Stimulated activated CD8-positive, alpha-beta memory T cell treated with anti-CD3 and anti-CD28 coated beads, Interleukin-15, amount 100 ng/mL, for 4 hours (primary cell): ENCODE measurements at places on chromosomes 5 and 9.

GRCh38 chr5:120677481-120677880 lies 213.4 kb downstream of the PRR16 start:
- no peak for DNase-seq

GRCh38 chr9:73869264-73869663 lies 627.9 kb upstream of the RORB start:
- peak; percentile 0 for DNase-seq

DNA sequence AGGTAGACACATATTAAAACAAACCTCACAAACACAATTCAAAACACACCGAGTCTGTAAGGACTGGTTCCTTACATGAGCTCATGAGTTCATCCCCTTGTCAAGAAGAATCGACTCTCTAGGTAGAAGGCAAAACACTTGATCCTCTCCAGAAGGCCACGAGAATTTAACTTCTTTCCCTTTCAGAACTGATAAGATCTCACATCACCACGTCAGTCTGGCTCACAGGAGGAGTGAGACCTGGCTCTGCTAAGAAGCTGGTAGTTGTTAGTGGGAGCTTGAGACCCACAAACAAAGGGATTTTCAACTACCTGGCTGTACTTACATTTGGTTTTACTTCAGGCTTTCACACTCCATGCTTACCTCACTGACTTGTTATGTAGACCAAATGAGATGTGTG lies 459.2 kb downstream of the ARHGEF28 start:
- DNase-seq: no peak

GRCh38 chr5:5116956-5117355 lies 23.2 kb upstream of the ADAMTS16 start:
- no peak for DNase-seq

GRCh38 chr9:33232815-33233214 lies 7.2 kb upstream of the SPINK4 start:
- DNase-seq: no peak

DNA sequence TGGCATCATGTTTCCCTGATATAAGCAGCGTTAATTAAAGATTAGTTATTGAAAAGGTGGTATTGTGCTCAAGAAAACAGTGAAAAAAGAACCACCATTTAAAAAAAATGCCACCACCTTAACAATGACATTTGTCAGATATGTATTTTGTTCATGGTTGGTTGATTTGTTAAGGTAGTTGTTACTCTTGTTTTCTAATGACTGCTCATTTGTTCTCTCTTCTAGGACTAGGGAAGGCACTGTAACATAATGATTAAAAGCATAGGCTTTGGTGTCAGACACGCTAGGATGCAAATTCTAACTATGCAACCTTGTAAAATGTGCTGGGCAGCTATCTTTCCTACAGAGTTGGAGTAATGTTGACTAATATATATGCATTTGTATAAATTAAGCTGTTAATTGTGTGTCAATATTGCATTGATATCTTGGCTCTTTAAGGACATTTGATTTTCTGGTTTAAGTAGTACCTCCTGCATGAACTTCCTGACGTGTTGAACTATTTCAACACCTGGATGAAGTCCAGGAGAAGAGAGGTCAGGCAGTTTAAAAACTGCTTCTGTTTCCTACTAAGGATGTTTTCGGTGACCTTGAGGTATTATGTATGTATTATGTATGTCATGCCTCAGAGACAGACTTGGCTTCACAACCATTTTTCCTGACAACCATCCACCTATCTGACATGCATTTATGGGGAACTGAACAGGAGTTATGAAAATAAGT lies 77.8 kb downstream of the MUSK start:
- no peak for DNase-seq

GRCh38 chr9:68794898-68795297 lies 89.9 kb downstream of the PIP5K1B start:
- DNase-seq: no peak

DNA sequence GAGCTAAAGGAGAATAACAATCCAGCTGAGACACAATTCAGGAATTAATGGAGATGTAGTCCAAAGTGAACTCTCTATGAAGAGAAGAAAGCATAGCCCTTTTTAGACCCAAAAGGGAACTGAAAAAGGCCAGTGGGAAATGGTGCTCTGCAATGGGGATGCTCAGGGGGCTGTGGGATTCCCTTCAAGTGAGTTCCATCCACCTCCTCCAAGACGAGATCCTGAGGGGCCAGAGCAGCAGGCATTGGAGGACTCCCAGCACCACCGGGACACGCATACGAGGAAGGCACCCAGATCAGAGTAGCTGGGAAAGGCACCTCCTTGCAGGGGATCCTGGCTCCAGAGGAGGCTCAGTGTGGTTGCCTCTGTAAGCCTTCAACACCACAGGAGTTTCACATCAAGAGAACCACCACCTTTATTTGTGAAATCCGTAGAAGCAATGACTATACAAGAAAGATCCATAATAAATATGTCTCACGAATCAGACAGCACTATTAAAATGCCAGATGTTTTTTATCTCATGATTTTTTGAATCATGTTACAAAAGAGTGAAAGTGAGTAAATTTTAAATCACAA lies 288.2 kb downstream of the MED10 start:
- DNase-seq: no peak

GRCh38 chr9:133477461-133477860 lies 1.4 kb downstream of the SLC2A6 start:
- DNase-seq: no peak

DNA sequence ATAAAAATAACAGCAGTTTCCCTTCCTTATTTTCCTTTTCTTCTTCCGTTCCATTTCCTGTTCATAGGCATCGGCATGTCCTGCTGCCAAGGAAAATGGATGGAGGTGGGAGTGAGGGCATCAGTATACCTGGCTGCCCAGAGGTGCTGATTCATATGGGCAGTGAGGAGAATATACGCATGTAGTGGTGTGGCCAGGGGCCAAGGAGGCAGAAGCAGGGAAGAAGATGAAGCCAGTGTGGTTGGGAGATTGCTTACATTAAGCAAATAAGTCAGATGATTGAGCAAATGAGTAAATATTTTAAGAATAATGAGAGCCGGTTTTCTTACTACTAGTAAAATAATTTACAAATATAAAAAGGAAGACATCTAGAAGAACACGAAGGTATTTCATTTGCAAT lies 344.9 kb upstream of the PAPPA start:
- DNase-seq: no peak

DNA sequence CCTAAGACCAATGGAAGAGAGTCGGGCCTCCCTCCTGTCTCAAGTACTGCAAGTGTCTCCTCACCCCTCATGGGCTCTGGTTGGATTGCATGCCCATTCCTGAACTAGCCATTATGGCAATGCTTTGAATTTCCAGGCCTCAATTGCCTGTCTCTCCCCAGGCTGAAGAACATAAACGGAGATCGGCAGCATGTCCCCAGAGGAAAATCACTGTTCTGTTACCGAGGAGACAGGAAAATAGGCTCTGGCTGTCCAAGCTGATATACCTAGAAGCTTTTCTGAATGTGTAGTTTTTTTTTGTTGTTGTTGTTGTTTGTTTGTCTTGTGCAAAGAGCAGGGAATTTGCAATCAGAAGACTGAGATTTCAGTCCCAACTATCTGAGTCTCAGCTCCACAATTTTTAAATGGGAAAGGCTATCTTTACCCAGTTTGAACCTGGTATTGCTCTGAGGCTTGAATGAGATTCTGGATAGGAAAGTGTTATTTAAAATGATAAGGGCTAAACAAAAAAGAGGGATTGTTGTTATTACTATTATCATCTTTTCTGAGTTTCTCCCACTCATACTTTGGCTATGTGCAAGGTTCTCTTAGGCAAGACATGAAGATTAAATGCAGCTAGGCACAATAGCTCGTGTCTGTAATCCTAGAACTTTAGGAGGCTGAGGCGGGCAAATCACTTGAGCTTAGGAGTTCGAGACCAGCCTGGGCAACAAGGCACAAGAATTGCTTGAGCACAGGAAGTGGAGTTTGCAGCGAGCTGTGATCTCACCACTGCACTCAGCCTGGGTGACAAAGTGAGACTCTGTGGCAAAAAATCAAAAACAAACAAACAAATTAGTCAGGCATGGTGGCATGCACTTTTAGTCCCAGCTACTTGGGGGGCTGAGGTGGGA lies 77.2 kb upstream of the KLF9 start:
- no peak for DNase-seq

DNA sequence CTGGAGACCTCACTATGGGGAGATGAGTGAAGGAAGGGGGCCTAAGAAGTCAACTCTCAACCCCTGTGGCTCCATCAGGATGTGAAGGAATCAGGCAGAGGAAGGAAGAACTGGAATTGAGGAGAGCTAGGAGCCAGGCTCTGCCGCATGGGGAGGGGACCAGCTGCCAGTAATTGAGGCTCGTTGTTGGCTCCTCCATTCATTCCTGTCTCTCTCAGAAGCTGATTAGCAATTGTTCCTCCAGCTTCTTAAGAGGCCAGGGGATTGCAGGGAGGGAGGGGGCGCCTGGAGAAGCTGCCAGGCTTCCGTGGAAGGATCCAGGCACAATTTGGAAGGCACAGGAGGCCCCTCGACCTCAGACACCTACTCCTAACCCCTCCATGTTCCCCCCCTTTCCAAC lies 20.5 kb upstream of the TTLL11 start:
- DNase-seq: no peak

DNA sequence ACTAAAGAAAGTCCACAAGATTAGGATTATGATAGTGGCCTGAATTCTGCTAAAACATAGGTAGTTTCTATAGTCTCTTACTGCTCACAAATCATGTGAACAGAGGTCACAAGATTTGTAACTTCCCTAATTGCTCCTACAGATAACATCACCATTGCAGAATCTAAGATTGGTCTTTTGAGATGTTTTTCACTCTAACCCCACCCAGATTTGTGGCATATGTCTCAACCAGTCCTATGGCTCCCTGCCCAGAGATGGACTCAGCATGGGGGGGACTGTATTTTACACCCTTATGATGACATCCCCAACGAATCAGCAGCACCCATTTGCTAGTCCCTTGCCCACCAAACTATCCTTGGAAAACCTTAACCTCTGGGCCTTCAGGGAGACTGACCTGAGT lies 1046.2 kb downstream of the CDH12 start:
- DNase-seq: no peak

DNA sequence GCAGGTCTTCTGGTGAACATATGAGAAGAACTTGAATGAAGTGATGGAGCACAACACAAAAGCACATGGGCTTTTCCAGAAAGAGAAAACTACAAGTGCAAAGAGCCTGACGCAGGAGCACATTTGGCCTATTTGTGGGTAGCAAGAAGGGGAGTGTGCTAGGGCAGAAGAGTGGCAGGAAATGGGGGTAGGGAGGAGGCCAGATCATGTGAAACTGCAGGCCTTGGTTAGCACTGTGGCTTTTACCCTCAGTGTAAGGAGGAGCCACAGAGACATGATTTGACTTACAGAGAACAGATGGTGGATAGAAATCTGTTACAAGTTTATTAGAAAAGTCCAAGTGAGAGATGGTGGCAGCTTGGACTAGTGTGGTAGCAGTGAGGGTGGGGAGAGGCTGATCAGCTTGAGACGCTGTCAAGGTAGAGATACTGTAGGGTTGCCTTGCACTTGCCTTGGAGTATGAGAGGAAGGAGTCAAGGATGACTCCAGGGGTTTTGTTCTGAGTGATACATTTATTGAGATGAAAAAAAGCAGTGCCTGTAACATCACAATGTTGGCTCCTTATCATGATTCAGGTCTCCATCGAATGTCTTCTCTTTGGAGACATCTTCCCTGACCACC lies 126.7 kb downstream of the PPP2R2B start:
- DNase-seq: peak; percentile 8

DNA sequence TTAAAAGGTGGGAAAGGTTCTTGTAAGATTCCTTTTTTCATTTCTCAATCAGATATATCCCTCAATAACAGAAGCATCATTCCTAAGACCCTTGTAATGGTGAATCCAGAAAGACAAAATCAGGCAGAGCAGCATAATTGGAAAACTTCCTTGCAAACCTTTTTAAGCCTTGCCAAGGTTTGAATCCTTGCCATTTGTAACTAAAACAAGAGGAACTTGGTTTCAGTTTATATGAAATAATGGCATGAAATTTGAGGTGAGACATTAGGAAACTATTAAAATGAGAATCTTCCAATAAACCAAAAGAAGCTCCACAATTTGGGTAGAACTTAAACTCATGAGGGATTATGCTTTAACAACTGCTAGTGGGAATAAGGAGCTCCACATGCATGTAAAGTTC lies 384.7 kb upstream of the SMC2 start:
- DNase-seq: no peak

DNA sequence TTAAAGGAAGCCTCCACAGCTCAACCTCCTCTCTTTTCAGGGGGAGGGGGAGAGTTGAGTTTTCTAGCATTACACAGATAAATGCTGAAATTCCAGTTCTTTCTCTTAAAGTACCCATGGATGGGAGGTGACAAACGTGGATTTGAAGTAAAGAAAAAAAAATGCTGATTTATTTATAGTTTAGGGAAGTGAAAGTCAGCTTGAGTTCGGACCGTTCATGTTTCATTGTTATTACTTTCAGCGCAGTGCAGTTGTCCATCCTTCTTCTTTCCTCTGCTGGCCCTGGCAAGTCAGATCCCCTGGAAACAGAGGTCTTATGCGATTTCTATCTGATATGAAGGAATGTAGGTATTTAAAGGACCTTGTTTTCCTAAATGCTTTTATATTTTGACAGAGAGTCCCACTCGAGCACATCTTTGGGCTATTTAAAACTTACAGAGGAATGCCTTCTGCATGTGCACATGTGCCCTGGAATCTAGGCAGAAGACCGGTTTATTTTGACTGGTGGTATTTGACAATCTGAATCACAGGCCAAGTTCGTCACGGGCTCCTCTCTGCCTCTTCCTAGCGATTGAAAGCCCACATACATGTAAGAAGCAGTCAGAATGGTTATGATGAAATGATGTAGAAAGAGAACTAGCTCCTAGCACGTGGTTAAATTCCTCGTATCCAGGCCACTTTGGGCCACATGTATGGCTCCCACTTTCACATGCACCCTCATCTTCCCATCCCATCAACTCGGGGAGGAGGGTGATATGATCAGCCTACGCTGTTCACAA lies 385.2 kb upstream of the KLF4 start:
- no peak for DNase-seq

DNA sequence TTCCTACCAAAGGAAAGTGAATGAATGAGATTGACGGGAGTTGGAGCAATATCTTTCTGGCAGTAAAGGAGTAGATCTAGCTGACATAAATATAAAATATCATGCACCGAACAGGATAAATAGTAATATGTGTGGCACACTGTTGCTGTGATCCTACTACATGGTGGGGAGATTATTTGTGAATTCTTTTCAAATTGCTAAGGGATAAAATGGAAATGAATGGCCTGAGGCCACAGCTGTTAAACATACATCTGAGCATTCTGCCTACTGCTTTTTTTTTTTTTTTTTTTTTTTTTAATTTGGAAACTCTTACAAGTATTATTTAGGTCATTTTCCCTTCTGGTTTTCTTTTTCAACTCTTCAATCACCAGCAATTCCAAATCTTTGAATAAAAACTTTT lies 66.8 kb downstream of the MEF2C start:
- DNase-seq: no peak
